GM04503 (cell line): ENCODE measurements at places on chromosomes 3 and 15.

GRCh38 chr3:126913524-126913923 is 69.4 kb upstream of the PLXNA1 start:
- DNase-seq = no peak

- no peak for DNase-seq
Measured at GRCh38 chr3:125055331-125055912, 375 bp downstream of the HEG1 start.

GRCh38 chr15:75058127-75058905 is 34.9 kb downstream of the PPCDC start:
- no peak for DNase-seq

DNA sequence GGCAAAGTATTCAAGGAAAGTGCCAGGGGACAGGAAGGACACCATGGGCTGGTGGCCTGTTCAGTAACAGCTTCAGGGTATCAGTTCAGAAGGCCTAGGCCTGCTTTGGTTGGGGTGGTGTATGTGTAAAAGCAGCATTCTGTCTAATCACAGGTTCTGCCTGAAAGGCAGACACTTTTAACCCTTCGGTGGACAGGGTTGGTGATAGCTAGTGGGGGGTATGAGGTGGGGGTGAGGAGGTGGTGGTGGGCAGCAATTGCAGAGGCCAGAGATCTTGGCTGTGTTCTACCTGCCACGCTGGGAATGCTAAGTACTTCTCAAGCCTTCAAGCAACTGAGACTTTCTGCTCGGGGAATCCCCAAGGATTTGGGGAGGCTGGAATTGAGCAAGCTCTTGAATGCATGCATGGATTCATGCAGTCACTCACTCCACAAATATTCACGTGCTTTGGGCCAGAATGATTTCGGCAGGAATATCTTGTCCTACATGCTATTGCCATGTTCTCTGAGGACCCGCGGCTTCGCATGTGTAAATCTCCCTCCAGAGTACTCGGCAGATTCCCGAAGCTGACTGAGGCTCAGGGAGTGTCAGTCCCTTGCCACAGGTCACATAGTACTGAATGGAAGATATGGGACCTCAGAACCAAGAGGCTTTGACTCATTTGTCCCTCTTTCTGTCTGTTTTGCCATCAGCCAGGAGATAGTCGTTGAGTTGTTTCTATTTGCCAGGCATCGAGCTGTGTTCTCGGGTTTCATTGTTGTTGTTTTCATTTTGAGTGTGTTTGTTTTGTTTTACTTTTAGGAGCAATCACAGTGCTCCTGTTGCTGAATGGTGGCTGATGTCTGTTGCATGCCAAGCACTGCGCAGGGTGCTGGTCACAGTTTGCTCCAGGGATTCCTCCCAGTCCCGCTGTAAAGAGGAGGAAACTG is 65.5 kb downstream of the SMAD3 start:
- no peak for DNase-seq

- DNase-seq = no peak
Measured at GRCh38 chr3:140223631-140224030, 288.6 kb downstream of the CLSTN2 start.

DNA sequence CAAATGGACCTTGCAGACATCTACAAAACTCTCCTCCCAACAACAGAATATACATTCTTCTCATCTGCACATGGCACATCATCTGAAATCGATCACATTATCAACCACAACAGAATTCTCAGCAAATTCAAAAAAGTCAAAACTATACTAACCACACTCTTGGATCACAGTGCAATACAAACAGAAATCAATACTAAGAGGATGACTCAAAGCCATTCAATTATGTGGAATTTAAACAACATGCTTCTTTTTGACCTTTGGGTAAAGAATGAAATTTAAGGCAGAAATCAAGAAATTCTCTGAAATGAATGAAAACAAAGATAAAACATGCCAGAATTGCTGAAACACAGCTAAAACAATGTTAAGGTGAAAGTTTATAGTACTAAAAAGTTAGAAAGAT is 358.1 kb downstream of the NSUN3 start:
- no peak for DNase-seq

GRCh38 chr3:14505001-14505802 is 34.9 kb downstream of the GRIP2 start:
- no peak for DNase-seq

DNA sequence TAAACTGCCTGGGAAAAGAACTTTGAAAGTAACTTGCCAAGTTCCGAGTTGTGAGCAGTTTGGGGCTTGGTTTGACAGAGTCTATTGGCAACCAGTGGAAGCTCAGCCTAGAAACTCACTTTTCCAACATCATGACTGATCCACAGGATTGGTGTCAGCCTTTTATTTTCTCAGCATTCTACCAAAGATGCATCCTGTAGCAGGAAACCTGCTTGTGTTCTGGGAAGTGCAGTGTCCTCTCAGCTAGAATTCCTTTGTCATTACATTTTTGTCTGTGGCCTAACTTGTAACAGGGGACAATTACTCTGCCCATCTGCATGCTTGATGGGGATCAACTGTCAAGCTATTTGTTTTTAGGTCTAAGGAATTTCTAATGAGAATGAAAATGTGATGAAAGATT is 116.7 kb upstream of the LMOD3 start:
- no peak for DNase-seq

- DNase-seq = no peak
Measured at GRCh38 chr15:62456011-62456920, 291.2 kb upstream of the C2CD4B start.

DNA sequence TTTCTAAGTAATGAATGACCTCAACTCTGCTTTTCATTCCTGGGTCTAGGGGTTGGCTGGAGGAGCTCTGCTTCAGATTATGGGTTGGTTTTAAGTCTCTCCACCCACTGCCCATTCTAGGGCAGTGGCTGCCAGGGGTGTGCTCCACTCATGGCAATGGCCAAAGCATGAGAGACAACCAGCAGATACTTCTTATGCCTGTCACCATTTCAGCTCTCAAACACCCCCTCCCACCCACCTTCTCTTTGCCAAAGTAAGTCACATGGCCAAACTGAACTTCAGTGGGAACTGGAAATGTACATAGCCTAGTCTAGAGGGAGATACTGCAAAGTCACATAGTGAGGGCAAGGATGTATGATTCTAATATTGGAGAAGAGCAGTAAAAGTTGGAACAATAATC is 285.3 kb downstream of the RPLP1 start:
- no peak for DNase-seq

DNA sequence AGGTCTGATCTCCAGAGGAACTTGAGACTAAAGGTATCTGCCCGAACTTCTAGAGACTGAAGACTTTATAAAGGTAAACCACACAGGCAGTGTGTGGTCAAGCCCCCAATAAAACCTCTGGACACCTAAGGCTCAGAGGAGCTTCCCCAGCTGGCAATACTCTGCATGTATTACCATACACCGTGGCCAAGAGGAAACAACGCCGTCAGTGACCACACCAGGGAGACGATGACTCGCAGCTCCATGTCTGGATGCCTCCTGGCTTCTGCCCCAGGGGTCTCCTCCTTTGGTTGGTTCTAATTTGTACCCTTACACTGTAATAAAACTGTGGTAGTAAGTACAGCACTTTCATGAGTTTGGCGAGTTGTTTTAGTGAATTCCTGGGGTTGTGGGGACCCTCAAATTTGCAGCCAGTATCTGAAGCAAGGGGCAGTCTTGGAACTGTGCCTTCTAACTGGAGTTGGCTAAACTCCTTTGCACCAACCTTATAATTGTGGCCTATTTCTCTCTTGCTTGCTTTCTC is 32.1 kb upstream of the BCL2L10 start:
- no peak for DNase-seq

DNA sequence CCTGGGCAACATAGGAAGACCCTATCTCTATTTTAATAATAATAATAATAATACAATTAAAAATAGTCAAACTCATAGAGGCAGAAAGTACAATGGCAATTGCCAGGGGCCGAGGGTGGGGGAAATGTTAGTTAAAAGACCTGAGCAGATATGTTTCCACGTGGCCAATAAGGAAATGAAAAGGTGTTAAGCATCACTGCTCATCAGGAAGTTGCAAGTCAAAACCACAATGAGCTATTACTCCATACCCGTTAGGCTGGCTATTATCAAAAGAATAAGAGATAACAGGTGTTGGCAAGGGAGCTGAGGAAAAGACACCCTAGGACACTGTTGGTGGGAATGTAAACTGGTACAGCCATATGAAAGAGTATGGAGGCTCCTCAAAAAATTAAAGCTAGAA is 60.4 kb upstream of the PRSS50 start:
- no peak for DNase-seq

DNA sequence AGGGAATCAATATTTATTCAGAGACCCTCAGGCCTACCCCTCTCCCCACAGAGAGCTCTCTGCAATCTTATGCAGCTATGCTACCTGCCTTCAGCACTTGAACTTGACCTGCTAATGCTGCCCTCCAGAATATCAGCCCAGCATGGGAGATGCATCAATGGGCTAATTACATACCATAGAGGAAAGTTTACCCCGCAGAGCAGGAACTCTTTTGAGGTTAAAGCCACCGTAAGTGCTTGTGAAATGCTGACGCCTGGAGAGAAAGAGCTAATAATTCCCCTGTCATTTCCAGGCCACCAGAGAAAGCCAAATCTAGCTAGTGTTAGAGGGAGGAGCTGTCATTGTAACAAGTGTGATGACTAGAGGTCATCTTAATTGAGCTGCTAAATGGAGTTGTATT is 127.5 kb downstream of the CHST2 start:
- no peak for DNase-seq

DNA sequence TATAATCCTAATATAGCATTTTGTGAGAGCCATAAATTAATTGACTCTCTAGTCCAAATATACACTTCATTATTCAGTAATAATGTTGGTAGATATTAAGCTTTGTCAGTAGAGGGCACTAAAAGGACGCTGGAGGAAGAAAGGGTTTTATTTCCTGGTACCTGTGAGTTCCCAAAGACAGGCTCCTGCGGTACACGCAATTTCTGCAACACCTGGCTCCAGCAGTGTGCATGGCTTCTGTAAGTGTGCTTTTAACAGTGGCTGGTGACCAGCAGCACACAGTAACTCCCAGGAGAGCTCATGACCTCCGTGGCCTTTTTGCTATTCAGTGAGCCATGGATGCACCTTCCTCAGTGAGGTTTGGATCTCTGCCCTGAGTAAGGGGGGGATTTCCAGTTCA is 338.3 kb upstream of the ZNF385D start:
- no peak for DNase-seq

GRCh38 chr15:84819291-84819768 is 2.2 kb downstream of the ALPK3 start:
- no peak for DNase-seq

- DNase-seq = no peak
Measured at GRCh38 chr15:27937851-27938250, 161.3 kb downstream of the OCA2 start.

GRCh38 chr3:18233987-18234716 is 191.0 kb downstream of the SATB1 start:
- no peak for DNase-seq

- DNase-seq = no peak
Measured at GRCh38 chr3:126340943-126341754, 16.1 kb downstream of the KLF15 start.

DNA sequence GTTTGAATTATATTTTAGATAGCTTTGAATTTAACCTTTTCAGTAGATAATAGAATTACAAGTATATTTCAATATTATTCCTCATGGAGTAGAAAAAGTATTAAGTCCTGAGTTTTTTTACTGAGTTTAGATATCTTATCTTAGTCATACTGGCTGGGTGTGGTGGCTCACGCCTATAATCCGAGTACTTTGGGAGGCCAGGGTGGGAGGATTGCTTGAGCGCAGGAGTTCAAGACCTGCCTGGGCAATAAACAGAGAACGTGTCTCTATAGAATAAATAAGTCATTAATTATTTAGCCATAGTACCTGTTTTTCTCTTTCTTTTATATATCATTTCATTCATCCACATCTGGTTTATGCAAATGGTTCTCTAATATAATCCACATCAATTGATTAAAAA is 9.9 kb downstream of the RAP2B start:
- DNase-seq = no peak

DNA sequence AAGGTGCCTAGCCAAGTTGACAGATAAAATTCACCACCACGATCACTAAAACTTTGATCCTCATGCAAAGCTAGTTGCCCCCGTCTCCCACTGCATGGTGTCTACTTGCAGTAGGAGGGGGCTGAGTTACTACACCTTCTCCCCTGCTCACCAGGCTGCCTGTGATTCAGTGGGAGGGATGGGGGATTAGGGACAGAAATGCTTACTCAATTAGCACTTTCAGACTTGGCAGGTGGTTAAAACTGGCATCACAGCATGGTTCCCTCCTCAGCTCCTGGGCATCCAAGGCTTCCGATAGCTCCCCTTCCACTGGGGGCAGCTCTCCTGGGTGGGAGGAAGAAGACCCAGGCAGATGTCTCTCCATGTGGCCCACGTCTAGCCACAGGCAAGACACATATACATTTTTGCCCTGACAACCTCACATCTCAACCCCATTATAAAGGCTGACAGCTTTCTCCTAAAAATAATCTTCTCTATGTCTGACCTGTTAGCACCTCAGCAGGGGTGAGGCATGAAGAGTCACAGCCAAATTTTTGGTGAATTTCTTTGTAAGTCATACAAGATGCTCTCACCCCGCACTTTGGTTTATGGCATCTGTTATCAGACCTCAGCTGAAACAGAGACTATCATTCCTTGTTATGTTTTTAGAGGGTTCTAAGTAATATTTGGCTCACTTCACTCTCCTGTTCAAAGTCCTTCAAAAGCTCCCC is 369.0 kb downstream of the SV2B start:
- DNase-seq = no peak

- no peak for DNase-seq
Measured at GRCh38 chr3:171385086-171385485, 75.1 kb downstream of the TNIK start.

DNA sequence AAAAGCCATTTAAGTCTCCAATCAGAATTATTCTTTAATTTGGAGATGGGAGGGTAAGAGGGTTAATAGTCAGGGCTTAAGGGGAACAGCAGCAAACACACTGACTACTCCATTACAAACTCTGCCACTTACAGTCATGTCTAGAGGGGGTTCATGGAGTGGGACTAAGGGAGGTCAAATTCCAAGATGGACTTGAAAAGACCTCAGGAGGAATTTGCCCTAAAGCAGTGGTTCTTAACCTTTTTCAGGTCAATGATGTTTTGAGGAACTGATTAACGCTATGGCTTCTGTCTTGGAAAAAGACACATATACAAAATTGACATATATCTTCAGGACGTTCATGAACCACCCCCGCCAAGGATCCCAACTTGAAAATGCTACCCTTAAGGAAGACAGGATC is 13.9 kb downstream of the GOLIM4 start:
- no peak for DNase-seq

DNA sequence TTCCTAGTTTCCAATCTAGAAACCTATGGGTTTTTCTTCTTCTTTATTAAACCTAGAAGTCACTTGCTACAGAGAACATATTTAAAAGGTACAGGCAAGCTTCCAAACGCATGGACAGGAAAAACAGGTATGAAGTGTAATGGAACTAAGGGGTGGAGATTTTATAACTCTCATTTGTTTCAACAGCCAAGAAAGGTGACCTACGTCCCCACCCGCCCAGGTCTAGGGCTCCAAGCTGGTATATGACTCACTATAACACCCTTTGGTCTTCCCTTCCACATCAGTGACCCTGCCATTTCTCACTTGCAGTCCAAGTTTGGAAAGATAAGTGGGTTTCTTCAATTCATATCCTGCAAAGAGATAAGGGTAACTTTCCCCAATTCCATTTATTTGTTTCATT is 6.0 kb upstream of the LIPH start:
- DNase-seq = no peak
